Uterus (tissue), 4 donors: ENCODE measurements at places on chromosomes 6 and 20.

- no peak for DNase-seq
These were observed 104.1 kb downstream of the HDGFL1 start for GRCh38 chr6:22673474-22673873.

- DNase-seq: peak; percentile 58
These were observed 5.3 kb upstream of the FOXC1 start for GRCh38 chr6:1604158-1605003.

GRCh38 chr6:90249458-90249857, 47.2 kb downstream of the BACH2 start:
- DNase-seq: no peak

GRCh38 chr6:67200626-67201403, 1434.3 kb upstream of the ADGRB3 start:
- no peak for DNase-seq

GRCh38 chr20:13396022-13396421, 174.9 kb downstream of the ISM1 start:
- no peak for DNase-seq

DNA sequence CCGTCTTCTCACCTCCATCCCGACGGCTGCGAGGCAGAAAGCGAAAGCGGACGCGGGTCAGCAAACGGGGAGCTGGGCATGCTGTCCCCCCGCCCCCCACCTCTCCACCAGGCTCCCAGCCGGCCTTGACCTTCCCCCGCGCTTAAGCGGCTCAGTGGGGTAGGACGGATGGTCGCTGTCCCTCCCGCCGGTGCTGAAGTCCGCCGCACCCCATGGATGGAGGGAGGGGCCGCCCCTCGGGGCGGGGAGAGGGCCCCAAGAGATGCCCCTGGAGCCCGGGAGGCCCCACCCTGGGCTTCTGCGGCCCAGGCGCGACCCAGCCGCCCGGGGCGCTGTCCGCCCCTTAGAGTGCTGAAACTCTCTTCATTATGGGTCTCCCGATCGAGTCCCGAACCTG, at the start of gene KCNB1:
KCNB1 (minus strand) TSS at position 48 of the 397 bp plus-strand sequence. CDS start 188 bp downstream, outside the sequence.
- DNase-seq: peak; percentile 81

DNA sequence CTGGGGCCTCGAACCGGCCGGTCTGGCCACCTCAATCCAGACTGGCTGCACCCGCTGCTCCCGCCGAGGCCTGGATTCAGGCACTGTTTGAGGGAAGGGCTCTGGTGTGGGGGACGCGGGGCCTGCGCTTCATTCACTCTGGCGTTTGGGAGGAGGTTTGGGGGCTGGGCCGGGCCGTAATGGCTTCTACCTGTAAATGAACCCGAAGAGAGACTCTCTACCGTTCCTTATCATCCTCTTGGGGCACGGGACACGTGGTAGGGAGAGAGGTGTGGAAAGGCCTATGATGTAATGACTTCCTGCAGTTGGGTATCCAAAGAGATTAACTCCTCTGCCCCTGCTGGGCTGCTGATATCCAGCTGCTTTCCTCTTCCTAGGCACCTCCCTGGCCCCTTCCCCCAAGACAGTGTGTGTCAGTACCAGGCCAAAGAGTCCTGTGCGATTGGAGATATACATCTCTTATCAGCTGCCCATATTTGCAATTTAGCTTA, 1.8 kb downstream of the FOXO3 start:
- DNase-seq: peak; percentile 82

DNA sequence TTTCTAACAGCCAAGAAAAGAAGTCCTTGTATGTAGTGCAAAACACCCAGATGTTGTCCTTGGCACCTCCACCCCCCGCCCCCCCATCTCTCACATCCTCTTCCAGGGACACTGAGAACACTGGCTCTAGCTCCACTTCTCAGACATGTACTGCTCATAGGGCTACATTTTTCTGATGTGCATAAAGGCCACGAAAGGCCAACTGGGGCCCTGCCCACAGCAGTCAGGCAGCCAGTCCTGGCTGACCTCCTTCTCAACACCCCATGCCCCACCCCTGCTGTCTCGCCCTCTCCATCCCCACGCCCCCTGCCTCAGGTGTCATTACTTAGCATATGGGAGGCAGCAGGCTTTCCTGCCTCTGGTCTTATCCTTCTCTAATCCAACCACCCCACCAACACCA, 11.3 kb downstream of the GABRR1 start:
- no peak for DNase-seq

DNA sequence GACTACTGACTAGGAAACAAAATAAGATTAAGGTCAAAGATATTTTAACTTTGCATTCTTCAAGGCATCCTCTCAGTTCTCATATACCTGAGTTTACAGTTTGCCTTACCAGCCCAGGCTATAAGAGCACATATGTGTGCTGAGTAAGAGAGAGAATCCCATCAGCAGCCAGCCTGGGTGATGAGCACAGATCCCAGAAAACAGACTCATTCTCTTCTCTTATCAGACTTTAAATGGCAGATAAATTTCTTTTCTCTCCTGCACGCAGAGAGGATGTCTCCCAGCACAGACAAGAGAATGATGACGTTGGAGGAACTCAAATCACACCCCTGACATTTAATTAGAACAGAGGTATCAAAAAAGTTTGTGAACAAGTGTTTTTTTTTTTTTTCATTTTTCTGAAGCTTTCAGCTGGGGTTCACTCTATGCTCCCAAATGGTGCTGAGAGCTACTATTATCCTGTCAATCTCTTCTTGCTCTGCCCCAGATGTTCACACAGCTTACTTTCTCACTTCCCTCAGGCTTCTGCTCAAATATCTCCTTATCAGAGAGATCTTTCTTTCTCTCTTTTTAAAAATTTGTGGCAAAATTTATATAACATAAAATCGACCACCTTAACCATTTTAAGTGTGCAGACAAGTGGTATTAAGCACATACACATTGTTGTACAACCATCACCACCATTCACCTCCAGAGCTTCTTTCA, 22.4 kb upstream of the HACE1 start:
- no peak for DNase-seq

DNA sequence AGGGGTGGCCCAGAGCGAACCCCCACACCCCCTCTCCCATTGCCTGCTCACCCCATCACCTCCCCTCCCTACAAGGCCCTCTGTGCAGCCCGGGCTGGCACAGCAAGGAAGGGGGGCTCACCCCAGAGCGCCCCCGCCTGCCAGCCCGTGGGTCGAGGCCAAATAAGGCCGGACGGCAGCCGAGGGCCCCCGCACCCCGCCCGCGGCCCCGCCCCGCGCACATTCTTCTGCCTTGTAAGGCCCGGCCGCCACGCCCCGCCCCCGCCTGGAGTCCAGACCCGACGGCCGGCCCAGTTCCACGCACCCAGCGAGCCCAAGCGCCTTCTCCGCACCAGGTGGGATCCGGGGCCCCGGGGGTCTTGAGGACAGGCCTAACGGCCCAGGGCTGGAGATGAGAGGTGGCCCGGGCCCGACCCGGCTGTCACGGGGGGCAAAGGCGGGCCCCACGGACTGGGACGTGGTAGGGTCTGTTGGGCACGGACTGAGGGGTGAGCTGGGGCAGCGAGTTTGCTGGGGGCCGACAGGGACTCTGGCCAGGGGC, at the start of gene MYL9:
MYL9 (plus strand) TSS at position 293 of the 541 bp plus-strand sequence. CDS start 3,366 bp downstream, outside the sequence.
- DNase-seq: peak; percentile 97

DNA sequence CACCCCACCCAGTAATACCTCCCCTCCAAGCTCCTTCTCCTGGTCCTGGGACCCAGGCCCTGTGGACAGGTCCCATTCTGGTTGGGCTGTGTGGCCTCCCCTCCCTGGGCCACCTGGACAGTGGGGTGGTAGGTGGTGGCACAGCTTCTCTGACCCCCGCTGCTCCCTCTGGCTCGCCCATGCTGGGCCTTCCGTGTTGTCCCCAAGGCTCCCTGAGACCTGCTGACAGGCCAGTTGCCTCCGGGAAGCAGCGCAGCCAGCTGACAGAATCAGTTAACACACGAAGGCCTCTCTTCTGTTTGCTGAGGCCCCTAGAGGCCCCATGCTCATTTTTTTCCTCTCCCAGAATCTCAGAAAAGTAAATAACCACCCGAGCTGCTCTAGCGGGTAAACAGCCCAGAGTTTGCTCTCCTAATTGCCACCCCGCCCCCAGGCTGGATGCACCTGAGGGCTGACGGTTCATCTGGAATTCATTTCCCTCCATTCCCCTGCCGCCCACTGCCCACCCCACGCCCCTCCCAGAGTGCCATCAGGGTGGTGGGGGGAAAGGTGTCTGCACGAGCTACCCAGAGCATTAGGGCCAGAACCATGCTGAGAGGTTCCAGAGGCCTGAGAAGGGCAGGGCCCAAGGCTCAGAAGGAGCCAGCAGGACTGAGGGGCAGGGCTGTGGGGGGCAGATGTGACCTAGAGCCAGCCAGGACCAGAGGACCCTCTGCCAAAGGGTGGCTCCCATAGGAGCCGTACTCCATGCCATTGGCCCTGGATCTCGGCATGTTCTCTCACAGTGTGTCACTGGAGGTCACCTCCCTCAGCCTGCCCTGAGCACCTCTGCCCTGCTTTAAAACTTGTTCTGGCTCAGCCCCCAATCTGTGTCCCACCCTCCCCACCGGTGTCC, 157.5 kb downstream of the GRM4 start:
- peak; percentile 8 for DNase-seq

DNA sequence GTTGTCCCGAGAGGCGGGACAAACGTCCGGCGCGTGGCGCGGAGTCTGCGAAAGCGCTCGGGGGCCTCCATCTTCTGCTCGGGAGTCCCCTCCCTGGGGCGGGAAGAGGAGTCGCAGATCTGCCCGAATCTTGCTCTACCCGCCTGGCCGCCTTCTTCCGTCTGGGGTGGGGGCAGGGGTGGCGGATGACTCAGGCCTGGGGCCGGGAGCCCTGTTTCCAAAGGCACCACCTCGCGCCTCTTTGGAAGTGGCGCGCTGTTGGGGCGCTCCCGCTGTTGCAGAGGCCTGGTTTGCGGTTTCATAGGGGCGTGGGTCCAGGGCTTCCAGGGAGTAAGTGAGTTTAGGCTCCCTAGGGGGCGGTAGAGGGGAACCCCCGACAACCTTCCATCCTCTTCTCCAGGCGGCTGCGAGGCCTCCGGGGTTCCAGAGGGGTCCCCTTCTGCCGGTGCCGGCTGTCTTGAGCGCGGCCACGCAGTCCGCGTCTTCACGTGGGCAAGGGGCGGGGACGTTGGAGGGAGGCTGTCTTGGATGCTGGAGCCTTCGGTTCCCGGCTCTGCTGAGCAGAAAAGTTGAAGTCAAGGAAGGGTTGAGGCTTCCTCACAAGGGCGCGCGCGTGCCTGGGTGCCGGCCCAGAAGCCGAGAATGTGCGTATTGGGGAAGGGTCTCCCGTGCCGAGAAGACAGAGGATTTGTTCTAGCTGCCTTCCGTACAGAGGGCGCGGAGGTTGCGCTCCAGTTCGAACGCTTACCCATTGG, 2.6 kb upstream of the TFAP2C start:
- DNase-seq: no peak

DNA sequence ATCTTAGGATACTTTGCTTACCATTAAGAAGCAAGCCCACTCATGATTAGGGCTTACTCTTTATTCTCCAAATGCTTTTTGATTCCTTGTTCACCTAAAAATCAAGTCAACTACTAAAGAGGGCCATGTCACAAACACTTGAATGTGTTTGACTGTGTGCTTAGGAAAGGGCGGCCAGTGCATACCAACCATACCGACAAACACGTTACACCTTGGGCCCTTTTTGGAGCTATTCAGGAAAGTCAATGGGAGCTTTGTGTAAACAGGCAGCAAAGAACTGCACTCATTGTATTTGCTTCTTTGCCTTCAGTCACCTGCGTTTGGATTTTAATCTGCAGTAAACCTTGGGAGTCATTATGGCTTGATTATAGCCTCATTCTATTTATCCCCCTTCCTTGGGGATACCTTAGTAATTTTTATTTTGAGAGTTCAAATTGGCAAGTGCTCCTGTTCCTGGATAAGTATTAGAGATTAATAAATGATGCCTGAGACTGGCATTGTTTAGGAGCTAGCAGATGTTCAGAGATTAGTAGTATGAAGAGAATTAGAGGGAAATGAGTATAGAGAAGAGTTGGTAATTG, 102.6 kb upstream of the HDGFL1 start:
- no peak for DNase-seq

- DNase-seq: no peak
These were observed 7.6 kb upstream of the HIVEP2 start for GRCh38 chr6:142952614-142953013.

DNA sequence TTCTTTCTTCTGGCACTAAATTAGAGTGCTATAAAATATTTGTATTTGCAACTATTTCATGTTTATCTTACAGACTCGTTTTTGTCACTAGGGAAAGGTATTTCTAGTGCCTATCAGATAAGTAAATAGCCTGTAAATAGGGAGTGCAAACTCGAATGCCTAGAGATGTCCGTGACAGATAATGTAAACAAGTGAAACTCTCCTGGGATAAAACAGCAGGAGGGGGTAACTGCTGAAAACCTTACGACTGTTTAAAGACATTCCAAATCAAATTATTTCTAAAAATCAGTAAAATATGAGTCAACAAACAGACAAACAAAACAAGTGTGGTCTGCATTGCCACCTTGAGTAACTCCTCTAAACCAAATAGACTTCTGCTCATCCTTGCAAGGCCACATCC, 932.1 kb downstream of the EYS start:
- DNase-seq: no peak

- DNase-seq: no peak
These were observed 18.9 kb upstream of the ITPR3 start for GRCh38 chr6:33602180-33602579.

DNA sequence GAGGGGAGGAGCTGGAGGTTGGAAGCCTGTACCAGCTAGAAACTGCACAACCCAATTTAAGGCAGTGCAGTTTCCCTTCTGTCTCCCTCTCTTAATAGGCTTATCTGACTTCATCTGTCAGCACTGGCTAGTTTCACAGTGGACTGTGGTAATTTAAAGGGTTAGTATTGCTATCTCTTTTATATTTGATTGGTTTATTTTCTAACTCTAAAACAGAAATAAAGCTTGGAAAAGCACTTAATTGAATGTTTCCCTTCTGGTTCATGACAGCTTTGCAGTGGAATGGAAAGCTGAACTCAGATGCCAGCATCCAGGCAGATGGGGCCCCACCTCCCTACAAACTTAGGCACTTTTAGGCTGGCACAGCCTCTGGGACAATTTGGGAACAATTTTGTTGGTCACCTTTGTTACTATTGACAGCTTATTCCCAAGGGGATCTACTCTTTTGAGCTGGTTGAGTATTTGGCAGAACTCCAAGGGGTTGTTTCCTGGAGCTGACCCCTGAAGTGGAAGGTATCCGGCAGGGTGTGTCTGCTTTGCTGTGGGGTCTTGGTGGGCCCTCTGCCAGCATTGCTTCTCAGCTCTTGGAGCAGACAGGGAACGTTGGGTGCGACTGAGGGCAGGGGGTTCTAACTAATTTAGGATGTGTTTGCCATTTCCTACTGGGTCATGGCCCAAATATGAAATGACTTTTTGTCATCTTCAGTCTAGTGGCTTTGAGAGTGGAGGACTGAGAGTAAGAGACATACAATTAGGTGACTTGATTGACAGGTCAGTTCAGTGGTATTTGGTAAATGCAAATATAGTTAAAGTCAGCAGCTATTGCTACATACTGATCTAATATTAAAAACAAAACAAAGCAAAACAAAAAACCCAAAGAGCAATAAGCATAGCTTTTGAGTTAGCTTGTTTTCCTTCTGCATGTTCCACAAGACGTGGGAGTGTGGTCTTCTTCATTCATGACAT, 9.3 kb downstream of the SH3BGRL2 start:
- DNase-seq: peak; percentile 22

- DNase-seq: peak; percentile 58
These were observed 108.2 kb upstream of the GMDS start for GRCh38 chr6:2353412-2354137.

GRCh38 chr6:119736296-119737021, 386.9 kb upstream of the MAN1A1 start:
- no peak for DNase-seq

GRCh38 chr6:161396539-161396938, 122.7 kb upstream of the AGPAT4 start:
- no peak for DNase-seq

GRCh38 chr6:53320964-53321363, 27.8 kb downstream of the ELOVL5 start:
- no peak for DNase-seq

GRCh38 chr6:142914937-142915697, 29.9 kb downstream of the HIVEP2 start:
- no peak for DNase-seq
